Stimulated activated CD8-positive, alpha-beta memory T cell treated with anti-CD3 and anti-CD28 coated beads, Interleukin-12 subunit alpha, Interleukin-12 subunit beta, amount 100 ng/mL, for 4 hours (primary cell): ENCODE measurements at places on chromosomes 4 and X.

- no peak for DNase-seq
Measured at GRCh38 chr4:84957514-84958420, 8.7 kb downstream of the WDFY3 start.

DNA sequence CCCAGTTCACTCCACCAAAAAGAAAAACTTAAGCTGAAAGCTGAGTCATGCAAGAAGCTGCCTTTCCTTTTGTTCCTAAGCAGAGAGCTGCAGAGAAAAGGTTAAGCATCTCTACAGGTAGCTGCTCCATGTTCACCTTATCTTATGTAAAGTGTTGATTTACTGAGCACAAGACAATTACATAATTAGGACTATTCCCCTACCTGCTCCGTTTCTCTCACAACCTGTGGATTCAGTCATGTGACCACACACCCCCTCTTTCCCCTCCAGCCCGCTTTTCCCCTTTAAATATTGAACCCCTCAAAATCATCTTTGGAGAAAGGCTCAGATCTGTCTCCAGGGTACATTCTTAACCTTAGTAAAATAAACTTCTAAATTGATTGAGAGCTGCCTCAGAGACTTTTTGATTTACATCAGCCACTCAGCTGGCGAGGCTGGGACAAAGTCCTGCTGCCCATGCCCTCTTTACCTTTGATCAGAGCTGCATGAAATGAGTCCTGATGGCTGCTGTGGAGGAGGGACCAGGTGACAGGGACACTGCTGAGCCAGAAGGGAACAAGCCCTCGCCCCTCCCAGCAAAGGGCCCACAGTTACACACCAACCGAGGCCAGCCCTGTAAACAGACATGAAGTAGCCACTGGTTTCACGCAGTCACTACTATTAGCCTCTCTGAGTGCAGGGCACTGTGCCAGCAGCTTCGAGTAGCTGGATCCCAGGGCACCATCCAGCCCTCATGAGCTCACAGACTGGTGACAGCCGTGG, 53.9 kb upstream of the C4orf50 start:
- no peak for DNase-seq

- DNase-seq: no peak
Measured at GRCh38 chrX:98409867-98410266, 1526.2 kb downstream of the RPA4 start.

GRCh38 chr4:17142232-17142711, 243.8 kb upstream of the LDB2 start:
- DNase-seq: no peak

- no peak for DNase-seq
Measured at GRCh38 chr4:15078682-15079642, 76.7 kb downstream of the CPEB2 start.

- DNase-seq: no peak
Measured at GRCh38 chrX:130851569-130851968, 51.4 kb downstream of the ENOX2 start.
